ENCODE measurements at places on chromosomes 7 and 10.

GRCh38 chr7:152462995-152463708 is 27.3 kb upstream of the KMT2C start:
- H3K4me3 ChIP-seq = peak overlapping the region; percentile 51
- H3K4me1 ChIP-seq = no peaks in the 10 kb centered on the region
- H3K36me3 ChIP-seq = no peaks in the 10 kb centered on the region
- H3K27ac ChIP-seq = peak overlapping the region; percentile 97
- no peaks in the 10 kb centered on the region for H3K27me3 ChIP-seq

DNA sequence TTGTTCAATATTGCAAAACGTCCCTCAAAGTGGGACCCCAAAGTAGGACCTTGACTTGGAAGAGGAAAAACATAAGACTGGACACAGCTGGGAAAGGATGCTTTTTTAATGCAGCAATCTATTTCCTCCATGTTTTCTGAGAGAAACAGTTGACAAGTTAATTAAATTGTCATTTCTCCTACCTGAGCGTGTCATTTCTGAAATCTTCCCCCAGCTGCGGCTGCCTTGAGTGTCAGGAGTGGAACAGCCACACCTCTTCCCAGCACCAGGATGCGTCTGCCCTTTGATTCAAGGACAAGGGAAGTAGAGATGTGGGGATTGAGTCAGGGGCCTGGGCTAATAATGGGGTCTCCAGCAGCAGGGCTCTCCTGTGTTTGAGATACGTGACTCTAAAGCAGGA is 171.3 kb downstream of the HECW1 start:
- H3K27me3 ChIP-seq = no peaks in the 10 kb centered on the region
- no peak overlapping the region for H3K27ac ChIP-seq
- DNase-seq = no peak
- H3K4me1 ChIP-seq = no peaks in the 10 kb centered on the region
- H3K36me3 ChIP-seq = no peaks in the 10 kb centered on the region

- H3K36me3 ChIP-seq = no peaks in the 10 kb centered on the region
- no peak overlapping the region for H3K27ac ChIP-seq
- H3K4me3 ChIP-seq = no peak overlapping the region
- no peaks in the 10 kb centered on the region for H3K27me3 ChIP-seq
- H3K4me1 ChIP-seq = no peaks in the 10 kb centered on the region
Measured at GRCh38 chr7:24718977-24719491, 38.2 kb downstream of the GSDME start.

DNA sequence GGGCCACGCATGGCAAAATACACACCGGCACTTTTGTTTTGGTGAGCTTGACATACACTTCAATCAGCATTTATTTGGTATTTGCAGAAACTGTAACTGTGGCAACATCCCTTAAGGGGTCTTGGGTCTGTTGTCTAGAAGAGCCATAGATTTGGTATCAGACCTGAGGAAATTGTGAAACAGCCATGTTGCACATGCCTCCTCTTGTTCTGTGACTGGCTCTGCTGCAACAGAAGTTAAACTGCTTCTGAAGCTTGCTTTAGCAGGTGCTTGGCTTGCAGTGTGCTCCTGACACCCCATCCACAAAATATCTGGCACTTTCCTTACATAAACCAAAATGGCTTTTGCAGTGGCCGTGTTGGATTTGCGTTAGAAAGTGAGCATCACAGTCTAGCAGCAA is 247.3 kb downstream of the GATA3 start:
- H3K4me3 ChIP-seq = no peak overlapping the region
- no peaks in the 10 kb centered on the region for H3K4me1 ChIP-seq
- H3K27me3 ChIP-seq = no peaks in the 10 kb centered on the region
- no peak for DNase-seq
- no peak overlapping the region for H3K27ac ChIP-seq
- H3K36me3 ChIP-seq = no peaks in the 10 kb centered on the region

DNA sequence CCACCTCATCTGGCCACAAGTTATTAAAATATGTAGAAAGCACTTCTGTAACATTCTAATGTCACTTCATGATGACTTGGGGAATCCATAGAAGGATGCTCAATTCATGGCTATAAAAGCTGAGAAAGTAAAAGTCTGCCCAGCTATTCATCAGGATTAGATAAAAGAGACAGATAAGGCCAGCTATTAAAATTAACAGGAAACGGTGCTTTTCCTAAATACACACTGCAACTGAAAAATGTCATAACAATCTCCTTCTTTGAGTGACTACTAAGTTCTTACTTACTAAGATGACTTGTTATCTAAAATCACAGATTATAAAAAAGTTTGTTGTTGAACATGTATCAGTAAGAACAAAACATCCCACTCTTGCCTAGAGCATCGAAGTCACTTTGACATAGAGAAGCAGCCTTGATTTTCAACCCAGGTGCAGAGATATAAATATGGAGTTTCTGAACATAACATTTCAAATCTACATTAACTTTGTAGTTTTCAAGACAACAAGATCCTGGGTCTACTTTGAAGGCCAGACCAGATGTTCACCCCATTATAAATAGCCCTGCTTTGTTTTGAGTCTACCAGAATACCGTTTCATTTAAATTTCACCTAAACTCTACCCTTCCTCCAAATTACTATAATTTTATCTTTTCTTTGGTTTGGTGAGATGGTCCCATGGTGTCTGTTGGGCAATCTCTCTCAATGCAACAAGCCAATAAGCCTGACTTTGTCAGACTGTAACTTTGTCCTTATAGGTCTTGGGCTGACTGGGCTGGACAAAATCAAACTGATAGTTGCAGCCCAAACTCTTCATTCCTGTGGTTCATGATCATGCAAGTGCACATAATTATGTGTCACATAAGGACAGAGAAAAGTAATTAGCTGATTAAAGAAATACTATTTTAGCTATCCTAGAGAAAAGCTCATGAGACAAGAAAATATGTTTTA is 24.0 kb downstream of the HYCC1 start:
- no peaks in the 10 kb centered on the region for H3K27me3 ChIP-seq
- no peak for DNase-seq
- no peak overlapping the region for H3K4me3 ChIP-seq
- no peak overlapping the region for H3K27ac ChIP-seq
- peaks cover 3% of the 10 kb centered on the region for H3K4me1 ChIP-seq

DNA sequence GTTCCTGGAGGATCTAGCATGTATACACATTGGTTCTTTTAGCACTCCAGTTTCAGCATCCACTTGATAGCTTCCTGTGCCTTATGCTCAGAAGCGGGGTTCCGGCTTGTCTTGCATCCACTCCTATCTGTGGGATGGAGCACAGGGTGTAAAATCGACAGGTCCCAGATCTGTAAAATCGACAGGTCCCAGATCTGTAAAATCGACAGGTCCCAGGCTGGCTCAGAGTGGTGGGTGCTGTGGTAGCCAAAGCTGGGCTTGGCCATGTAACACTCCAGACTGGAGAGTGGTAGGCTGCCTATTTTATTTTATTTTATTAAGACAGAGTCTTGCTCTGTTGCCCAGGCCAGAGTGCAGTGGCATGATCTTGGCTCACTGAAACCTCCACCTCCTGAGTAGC is 30.3 kb downstream of the HECW1 start:
- H3K27ac ChIP-seq = no peak overlapping the region
- no peaks in the 10 kb centered on the region for H3K36me3 ChIP-seq
- no peak for DNase-seq
- no peak overlapping the region for H3K4me3 ChIP-seq

- no peaks in the 10 kb centered on the region for H3K36me3 ChIP-seq
- H3K27me3 ChIP-seq = no peaks in the 10 kb centered on the region
- no peaks in the 10 kb centered on the region for H3K4me1 ChIP-seq
- DNase-seq = no peak
Measured at GRCh38 chr10:77207828-77208185, 429.8 kb downstream of the KCNMA1 start.

- no peak overlapping the region for H3K27ac ChIP-seq
- DNase-seq = no peak
- no peak overlapping the region for H3K4me3 ChIP-seq
- no peaks in the 10 kb centered on the region for H3K36me3 ChIP-seq
Measured at GRCh38 chr10:119541046-119541445, 1.5 kb downstream of the RGS10 start.

DNA sequence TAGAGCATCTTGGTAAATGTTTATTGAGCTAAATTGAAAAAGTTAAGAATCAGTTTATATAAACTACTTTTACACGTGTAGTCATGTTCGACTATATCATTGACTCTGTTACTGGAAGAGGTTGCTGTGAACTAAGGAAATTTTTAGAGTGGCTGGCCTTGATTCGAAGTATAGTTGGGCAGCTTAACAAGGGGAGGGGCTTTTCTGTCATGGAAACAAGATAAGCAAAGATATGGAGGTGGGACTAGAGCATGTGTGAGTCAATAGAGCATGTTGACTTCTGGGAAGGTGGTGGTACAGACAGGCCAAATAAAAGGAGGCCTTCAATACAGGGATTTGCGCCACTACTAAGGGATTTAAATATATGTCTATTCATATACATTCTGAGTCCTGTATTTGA is 7.6 kb downstream of the ATP5F1C start:
- H3K4me3 ChIP-seq = no peak overlapping the region
- H3K4me1 ChIP-seq = no peaks in the 10 kb centered on the region
- no peak overlapping the region for H3K27ac ChIP-seq
- H3K36me3 ChIP-seq = peaks cover 10% of the 10 kb centered on the region
- DNase-seq = peak; percentile 86

DNA sequence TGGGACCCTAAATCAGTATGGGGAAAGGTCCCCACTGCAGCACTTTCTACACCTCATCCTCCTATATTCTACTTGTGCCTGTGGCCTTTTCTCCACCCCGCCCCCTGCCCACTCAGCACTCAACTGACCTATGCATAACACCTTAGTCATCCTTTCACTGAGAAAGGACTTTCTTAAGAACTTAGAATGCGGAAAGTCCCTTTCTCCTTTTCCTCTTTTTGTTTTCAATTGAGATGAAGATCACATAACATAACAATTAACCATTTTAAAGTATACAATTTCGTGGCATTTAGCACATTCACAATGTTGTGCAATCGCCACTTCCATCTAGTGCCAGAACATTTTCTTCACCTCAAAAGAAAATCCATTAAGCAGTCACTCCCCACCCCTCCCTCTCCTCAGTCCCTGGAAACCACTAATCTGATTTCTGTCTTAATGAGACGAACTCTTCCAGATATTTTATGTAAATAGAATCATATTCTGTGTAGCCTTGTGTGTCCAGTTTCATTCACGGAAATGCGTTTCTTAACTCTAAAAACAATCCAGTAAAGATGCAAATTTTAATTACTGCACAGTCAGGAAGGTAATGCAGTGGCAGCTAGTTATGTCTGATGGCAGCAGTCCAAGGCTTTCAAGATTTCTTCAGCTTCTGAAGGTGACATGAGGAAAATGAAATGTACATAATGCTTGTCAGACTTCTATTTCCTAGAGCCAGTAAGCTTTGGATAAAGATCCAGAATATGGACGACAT is 41.7 kb downstream of the FAS start:
- H3K27me3 ChIP-seq = no peaks in the 10 kb centered on the region
- no peak overlapping the region for H3K27ac ChIP-seq
- no peak overlapping the region for H3K4me3 ChIP-seq
- no peaks in the 10 kb centered on the region for H3K36me3 ChIP-seq

GRCh38 chr7:28682801-28683200 is 270.5 kb downstream of the CREB5 start:
- H3K27me3 ChIP-seq = no peaks in the 10 kb centered on the region
- H3K4me1 ChIP-seq = no peaks in the 10 kb centered on the region
- H3K36me3 ChIP-seq = no peaks in the 10 kb centered on the region
- no peak overlapping the region for H3K27ac ChIP-seq
- DNase-seq = no peak

DNA sequence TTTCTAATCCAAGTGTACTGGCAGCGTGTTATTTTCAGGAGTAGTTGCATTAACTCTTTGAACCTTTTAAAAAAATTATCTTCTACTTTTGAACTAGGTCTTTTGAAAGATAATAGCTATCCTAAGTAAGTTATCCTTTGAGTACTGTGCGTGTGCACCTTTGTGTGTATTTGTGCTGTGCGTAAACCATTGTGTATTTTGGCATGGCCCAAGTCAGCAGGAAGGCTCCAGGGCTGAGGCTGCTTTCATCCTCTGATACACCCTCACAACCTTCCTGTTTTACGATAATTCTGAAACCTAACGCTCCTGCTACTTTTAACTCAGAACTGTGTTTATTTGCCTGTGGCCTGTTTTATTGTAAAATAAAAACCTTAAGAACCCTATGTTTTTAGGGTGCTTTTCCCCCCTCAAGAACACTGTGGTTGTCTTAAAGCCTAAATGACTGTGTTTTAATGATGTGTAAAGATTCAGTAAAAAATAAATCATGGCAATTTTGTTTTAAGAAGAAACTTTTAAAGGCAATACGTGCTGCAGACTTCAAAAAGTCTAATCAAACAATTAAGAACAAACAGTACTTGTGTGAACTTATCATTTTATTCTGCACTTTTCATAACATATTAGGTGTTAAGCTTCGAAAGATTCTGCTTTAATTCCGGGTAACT is 57.5 kb downstream of the HDAC9 start:
- DNase-seq = no peak
- H3K27me3 ChIP-seq = no peaks in the 10 kb centered on the region
- no peaks in the 10 kb centered on the region for H3K4me1 ChIP-seq
- H3K27ac ChIP-seq = no peak overlapping the region

GRCh38 chr7:12494687-12495024 is 75.9 kb upstream of the SCIN start:
- DNase-seq = peak; percentile 36
- H3K36me3 ChIP-seq = no peaks in the 10 kb centered on the region
- H3K27ac ChIP-seq = no peak overlapping the region
- H3K27me3 ChIP-seq = no peaks in the 10 kb centered on the region

GRCh38 chr7:29965030-29965429 is 24.6 kb downstream of the SCRN1 start:
- H3K4me1 ChIP-seq = no peaks in the 10 kb centered on the region
- DNase-seq = no peak

- H3K4me1 ChIP-seq = peaks cover 2% of the 10 kb centered on the region
- H3K27me3 ChIP-seq = no peaks in the 10 kb centered on the region
- H3K4me3 ChIP-seq = no peak overlapping the region
- no peak for DNase-seq
Measured at GRCh38 chr10:12635127-12635541, 285.8 kb downstream of the CAMK1D start.

DNA sequence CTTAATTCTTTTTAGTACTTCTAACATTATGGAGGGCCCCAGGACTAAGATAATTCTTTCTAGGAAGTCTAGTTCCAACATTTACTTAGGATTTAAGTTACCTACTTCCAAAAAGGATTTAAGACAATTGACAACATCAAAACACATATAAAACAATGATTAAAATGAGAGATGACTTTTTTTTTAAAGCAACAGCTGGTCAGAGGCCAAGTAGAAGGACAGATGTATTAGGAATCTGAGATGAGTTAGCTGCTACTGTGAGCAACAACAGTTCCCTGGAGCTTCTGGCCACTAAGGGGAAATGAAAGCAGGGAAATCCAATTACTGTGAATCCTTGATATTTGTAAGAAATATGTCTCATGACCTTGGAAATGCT is 222.3 kb downstream of the PHTF2 start:
- no peak for DNase-seq
- no peak overlapping the region for H3K27ac ChIP-seq
- no peak overlapping the region for H3K4me3 ChIP-seq
- H3K36me3 ChIP-seq = no peaks in the 10 kb centered on the region

- no peak for DNase-seq
- H3K4me1 ChIP-seq = peaks cover 23% of the 10 kb centered on the region
- no peaks in the 10 kb centered on the region for H3K36me3 ChIP-seq
- no peaks in the 10 kb centered on the region for H3K27me3 ChIP-seq
- H3K27ac ChIP-seq = no peak overlapping the region
- H3K4me3 ChIP-seq = no peak overlapping the region
Measured at GRCh38 chr7:131899271-131900030, 343.0 kb upstream of the PODXL start.

- H3K27me3 ChIP-seq = peaks cover 12% of the 10 kb centered on the region
- DNase-seq = no peak
- H3K27ac ChIP-seq = no peak overlapping the region
- no peaks in the 10 kb centered on the region for H3K36me3 ChIP-seq
- no peak overlapping the region for H3K4me3 ChIP-seq
Measured at GRCh38 chr7:129773328-129773731, 161.8 kb downstream of the NRF1 start.

Measured in mesendoderm (in vitro differentiated cells).